Heart left ventricle (tissue), 16 donors: ENCODE measurements at places on chromosomes 11 and 22. TPM values are rescaled to one million over a fixed set of nuclear protein-coding genes. Genes with fewer than 3 reads are reported as not detected.
A peak's percentile ranks its signal among the peaks of the same experiment; 100 is the strongest.

Gene RAB38
- 0.30 TPM for total RNA-seq

DNA sequence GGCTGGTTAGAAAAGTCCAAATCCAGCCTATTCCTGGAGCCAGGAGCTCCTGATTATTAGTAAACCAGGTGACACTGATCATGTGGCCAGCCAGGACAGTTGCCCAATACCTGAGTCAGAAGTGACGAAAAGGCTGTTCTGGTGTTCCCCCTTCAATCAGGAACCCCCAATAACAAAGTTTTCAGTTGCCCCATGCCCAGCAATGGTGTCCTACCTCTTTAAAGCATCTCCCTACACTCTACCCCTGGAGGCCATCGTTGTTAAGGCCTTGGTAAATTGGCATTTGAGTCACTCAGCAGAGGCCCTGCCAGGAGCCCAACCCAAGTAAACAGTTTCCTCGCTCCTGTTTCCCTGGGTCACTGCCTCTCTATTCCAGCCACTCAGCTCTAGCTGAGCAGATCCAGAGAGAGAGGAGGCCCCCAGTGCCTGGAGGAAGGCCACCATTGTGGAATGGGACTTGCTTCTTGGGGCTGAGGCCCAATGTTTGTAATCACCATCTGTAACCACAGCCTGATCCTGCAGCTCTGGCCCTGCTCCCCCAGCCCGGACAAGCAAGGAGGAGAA is 25.0 kb downstream of the ARHGAP1 start:
- peak; percentile 67 for DNase-seq

DNA sequence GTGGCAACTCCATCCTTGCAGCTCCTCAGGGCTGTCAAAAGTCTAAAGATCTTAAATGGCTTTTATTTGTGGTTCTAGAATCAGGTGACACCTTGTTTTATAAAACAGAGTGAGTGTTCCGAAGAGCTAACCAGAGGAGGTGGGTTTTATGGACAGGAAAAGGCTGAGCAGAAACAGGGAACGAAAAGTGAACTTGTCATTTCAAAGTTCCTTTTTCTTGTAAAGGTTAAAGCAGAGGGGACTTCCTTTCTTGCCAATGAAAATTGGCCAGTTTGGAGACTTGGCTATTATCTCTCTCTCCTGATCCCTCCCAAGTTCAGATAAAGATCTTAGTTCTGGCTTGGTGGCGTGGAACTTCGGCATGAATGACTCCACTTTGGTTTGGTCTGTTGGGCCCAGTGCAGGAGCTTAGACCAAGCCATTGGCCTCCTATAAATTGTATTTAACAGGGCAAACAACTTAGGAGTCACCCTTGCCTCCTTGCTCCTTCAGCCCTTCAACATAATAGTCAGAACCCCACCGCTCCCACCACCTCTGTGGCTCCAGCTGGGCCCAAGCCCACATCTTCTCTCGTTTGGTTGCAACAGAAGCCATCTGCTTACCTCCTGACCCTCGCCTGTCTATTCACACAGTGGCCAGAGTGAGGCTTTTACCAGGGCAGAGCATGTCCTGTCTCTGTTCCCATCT is 102.4 kb upstream of the THY1 start:
- DNase-seq, result no peak

Gene TUBA8
- 115 TPM for total RNA-seq

GRCh38 chr11:80587906-80588305 is 1147.1 kb upstream of the TENM4 start:
- no peak for DNase-seq

DNA sequence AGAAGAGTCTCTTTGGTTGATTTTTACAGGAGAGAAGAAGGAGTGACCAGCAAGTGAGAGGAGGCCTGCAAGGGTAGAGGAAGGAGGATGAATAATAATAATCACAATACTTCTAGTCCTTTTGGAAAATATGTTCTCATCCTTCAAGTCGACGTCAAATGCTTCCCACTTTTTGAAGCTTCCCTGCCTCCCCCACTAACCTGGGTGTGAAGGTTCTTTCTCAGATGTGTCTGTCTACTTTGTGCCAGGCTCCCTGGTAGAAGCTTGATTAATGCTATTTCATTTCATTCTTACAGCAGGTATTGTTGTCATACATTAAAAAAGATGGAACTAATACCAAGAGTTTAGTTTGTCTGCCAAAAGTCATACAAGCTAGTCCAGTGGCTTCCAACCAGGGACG is 17.1 kb downstream of the TENM4 start:
- DNase-seq, result no peak

DNA sequence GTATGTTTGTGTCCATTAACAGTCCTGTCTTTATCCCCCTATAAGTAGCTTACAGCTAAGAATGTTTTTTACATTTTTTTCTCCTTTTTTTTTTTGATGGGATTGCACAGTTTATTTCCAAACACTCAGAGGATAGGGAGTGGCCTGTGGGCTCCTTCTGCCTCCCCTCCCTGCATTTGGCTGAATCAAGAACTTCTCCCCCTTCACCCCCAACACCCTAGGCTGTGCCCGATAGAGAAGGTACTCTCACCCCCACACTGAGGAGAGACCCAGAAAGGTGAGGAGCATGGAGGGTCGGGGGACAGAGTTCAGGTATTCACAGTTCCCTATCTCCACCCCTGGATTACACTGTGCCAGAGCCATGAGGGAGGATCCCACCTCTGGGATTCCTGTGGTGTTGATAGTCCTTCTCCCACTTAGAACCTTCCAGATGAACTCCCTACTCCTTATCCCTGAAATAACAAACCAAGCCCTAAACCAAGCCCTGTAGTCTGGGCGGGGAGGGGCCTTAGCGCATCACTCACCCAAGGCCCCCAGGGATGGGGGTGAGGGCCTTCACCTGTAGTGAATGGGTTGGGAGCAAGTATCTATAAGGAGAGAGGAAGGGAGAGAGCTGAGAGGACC is 97.1 kb downstream of the ADAMTS15 start:
- no peak for DNase-seq

GRCh38 chr22:30276039-30276438 is 9.4 kb upstream of the OSM start:
- no peak for DNase-seq

- DNase-seq, result no peak
These were observed 7.2 kb downstream of the OR4D10 start for GRCh38 chr11:59480359-59480758.

Gene C11orf98
- 27.8 TPM for total RNA-seq
